ENCODE measurements at places on chromosomes 11 and 22.

DNA sequence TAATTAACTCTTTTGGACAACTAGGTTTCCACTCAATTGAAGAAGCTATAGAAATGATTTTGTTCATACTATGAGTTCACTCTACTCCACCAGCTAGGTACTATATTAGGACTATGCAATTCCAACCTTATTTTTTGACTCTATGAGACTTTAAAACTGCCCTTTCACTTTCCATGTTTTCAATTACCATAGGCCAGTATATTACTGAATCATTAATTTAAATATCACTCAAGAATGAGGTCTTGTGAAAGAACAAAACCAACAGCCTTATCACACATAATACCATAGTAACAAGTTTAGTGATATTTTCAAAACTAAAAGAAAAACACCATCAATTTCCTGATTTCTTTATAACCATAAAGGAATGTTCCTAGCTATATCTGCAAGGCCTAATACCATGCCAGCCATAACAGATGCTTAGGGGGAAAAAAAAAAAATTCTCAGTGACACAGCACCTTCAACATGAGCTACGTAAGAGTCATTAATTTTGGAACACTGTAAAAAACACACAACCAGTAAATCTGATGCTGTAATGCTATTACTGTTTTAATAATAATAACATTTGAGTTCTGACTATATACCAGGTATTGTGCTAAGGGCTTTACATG, 6.1 kb downstream of the DCUN1D5 start:
- DNase-seq: no peak

GRCh38 chr11:102470251-102470650, 17.7 kb upstream of the TMEM123 start:
- DNase-seq: no peak

DNA sequence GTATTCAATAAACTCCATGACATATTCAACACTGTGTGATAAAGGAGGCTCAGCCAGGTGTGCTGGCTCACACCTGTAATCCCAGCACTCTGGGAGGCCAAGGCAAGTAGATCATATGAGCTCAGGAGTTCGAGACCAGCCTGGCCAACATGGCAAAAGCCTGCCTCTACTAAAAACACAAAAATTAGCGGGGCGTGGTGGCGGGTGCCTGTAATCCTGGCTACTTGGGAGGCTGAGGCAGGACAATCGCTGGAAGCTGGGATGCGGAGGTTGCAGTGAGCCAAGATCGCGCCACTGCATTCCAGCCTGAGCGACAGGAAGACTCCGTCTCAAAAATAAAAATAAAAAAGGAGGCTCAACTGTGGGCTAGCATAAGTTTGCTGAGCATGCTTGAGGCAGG, 4.1 kb upstream of the SLC25A18 start:
- no peak for DNase-seq

DNA sequence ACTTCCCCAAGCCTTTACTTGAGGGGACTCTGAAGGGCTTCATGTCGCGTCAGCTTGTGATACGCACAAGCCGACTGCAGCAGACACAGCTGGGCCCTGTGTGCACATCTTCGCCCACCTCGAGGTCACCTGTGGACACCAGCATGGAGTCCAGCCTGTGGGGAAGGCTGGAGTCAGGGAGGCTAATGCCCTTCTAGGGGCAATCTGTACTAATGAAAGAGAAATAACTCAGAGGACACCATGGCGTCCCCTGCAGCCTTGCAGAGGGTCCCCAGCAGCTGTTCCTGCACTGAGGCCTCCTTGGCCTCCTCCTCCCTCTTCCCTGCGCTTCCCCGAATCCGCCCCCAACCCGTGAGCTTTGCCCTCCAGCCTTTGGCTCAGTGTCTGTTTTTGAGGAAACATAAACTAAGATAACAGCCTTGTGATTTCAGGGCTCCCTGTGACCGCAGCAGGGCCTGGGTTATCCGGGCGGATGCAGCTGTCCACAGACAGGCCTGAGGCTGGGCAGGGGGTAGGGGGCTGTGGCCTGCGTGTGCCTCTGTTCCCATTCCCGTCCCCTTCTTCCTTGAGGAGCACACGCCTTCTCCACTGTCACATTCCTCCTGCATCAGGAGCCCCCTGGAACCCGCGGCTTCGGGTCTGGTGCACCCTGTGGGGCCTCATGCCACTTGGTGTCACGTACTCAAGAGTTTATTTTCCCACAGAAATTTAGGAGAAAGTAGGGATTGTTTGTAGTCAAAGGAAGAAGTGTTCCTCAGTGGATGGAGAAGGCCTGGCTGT, 25.0 kb downstream of the KRTAP5-5 start:
- DNase-seq: no peak

- no peak for DNase-seq
Measured at GRCh38 chr22:47772864-47773263, 1010.4 kb downstream of the TBC1D22A start.

GRCh38 chr11:3660960-3661359, 10.2 kb downstream of the CHRNA10 start:
- DNase-seq: no peak

- peak; percentile 79 for DNase-seq
Measured at GRCh38 chr22:25081409-25081824, 118.2 kb upstream of the CRYBB3 start.

- DNase-seq: no peak
Measured at GRCh38 chr22:29596408-29596807, 7.0 kb upstream of the NF2 start.

DNA sequence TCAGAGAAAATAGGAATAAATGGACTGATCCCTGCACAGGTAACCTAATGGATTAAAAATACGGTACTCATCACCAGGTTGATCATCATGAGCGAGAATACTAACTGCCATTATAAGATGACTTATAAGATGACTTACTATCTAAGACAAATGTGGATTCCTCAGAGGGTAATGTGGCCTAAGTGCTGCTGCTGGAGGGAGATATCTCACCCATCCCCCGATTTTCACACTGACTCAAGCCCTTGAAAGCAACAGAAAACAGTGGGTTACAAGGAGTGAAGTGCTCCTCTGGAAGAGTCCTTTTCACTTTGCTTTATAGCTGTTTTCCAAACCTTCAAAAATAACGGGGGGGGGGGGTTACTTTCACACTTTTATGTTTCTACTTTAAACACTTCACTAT, 920 bp downstream of the TMEM218 start:
- DNase-seq: peak; percentile 11

- DNase-seq: no peak
Measured at GRCh38 chr11:134792044-134792443, 380.0 kb upstream of the B3GAT1 start.

DNA sequence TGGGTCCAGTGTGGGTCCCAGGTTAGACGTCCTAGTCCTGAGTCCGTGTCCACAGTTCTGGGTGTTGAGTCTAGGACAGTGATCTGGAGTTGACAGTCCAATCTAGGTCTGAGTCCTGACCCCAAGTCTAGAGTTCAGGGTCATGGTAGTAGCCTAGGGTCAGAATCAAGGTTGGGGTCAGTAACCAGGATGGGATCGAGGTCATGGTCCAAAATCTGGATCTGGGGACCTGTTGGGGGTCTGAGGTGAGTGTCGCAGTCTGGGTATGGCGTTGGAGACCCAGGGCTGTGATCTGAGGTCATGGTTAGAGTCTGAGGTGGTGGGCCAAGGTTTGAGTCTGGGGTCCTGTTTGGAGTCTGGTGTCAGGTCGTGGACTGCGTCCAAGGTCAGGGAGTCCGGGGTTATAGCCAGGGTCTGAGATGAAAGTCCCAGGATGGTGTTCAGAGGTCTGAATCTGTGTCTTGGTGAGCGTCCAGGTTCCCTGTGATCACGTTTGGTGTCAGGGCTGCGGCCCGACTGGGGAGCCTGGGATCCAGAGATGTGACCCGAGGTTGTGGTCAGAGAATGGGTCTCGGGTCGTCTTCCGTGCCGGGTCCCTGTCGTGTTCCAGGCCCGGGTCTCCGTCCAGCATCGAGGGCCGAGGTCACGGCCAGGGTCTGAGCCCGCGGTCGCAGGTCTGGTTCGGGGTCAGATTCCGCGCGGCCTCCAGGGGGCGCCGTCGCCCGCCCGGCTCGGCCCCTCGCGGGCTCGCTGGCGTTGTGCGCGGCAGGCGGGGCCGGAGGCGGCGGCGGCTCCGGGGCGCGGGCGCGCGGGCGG, 432 bp upstream of the GRK2 start:
- DNase-seq: peak; percentile 82

GRCh38 chr11:473962-474785, 24.1 kb downstream of the PTDSS2 start:
- peak; percentile 49 for DNase-seq

- peak; percentile 11 for DNase-seq
Measured at GRCh38 chr22:47084226-47084625, 321.8 kb downstream of the TBC1D22A start.

DNA sequence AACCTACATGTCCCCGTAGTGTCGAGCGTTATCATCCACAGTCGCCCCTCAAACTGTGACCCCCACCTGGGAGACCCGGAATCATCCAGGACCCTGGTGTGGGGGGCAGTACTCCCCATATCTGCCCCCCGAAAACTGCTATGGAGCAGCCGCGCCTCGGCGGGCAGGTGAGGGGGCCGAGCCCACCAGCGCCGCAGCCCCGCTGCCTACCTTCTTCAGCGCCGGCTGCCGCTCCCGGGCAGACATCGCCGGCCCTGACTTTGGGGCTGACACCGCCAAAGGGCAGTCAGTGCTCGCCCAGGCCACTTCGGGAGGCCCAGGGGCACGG, 825 bp downstream of the ARHGAP20 start:
- DNase-seq: no peak

DNA sequence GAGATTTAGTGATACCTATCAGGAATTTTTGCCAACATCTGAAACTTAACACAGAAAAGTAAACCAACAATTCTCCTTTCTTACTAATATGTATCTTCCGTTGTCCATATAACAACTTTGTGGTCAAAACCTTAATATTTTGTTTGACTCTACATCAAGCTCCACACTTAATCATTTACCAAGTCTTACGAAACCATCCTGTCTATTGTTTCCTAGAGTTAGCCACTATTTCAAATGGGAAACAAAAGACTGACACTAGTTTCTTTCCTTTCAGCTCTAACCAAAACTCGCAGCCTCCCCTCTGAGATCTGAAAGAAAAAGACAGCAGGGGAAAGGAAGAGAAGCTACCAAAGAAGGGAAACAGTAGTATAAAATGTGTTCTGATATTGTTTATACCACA, 26.5 kb upstream of the PRDM10 start:
- no peak for DNase-seq

DNA sequence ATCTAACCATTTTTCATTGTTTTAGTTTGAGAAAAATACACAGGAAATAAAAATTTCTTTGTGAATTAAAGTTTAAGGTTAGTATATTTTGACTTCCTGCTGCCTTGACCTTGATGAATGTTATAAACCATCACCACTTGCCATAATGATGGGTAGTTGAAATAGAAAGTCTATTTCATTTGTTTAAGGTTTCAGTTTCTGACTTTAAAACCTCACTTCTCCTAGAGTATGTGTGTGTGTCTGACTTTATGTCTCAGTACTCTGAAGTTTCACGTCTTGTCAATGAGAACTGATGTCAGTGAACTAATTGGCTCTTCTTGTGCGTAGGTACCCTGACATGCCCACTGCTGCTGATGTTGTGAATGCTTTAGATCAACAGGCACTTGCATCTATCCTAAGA, 188.2 kb downstream of the METTL15 start:
- no peak for DNase-seq

GRCh38 chr22:36015811-36016529, 12.7 kb downstream of the RBFOX2 start:
- DNase-seq: no peak

GRCh38 chr11:12716816-12717215, 42.6 kb downstream of the TEAD1 start:
- peak; percentile 31 for DNase-seq

- peak; percentile 30 for DNase-seq
Measured at GRCh38 chr11:34480314-34480713, 33.3 kb downstream of the ELF5 start.

DNA sequence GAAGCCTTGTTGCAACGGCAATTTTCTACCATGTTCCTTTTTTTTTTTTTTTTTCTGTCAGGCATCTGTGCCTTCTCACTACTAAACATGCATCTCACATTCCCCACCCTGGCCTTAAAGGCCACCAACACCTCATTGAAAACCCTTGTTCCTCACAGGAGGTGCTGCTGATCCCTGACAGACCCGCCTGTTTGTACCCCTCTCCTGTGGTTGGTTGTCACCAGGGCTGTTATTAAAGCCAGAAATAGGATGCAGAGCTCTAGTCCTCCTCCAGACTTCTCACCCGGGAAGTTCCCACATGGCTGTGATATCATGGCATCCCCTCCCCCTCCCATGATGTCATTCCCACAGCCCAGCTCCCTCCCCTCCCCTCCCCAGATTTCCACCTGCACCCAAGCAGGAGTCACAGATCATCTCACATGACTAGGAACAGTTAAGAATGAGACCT, 302.8 kb upstream of the NCAM1 start:
- peak; percentile 57 for DNase-seq

DNA sequence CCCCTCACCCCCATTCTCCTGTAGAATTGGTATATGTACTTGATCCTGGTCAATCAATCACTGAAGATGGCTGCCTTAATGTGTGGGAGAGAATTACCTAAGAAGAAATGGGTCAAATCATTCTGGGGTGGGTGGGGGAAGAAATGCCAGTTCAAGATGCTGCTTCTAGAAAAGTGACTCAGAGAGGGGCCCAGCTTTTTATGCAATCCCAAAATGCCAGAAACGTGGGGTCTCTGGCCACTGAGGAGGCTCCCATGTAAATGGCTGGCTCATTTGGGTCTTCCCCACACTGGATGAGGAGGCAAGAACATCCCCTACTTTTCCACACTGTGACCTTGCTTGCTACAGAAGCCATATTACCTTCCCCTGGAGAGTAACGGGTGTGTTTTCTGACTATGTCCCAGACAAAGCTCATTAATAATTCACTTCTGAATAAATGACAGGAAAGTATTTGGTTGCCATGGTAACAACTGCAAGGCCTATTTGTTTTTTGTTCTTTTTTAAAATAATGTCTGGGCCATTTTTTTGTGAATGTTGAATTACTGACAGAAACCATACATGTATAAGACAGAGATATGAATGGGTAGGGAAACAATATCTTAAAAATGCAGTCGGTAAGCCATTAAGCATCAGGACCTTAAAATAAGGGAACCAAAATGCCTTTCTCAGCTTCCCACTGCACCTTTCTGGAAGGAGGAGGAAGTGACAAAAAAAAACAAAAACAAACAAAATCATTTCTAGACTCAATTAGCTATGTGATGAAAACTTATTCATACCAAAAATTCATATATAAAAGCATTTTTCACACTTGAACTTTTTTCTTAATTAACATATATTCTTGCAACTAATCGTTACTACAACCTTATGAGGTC, 32.0 kb downstream of the SLC1A2 start:
- peak; percentile 18 for DNase-seq

DNA sequence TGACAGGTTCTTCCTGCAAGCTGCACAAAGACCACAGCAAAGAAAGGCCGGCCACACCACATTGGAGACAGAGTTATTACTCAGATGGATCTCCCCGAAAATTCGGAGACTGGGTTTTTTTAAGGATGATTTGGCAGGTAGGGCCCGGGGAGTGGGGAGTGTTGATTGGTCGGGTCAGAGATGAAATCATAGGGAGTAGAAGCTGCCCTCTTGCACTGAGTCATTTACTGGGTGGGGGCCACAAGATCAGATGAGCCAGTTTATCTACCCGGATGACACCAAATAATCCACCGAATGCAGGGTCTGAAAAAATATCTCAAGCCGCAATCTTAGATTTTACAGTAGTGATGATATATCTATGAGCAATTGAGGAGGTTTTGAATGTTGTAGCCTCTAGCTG, 401.8 kb upstream of the FAT3 start:
- no peak for DNase-seq

- peak; percentile 69 for DNase-seq
Measured at GRCh38 chr11:126880872-126881271, 119.7 kb downstream of the KIRREL3 start.
